ENCODE measurements at places on chromosomes 7 and 10.

GRCh38 chr10:103699611-103700435, 155.6 kb downstream of the SH3PXD2A start:
- DNase-seq = no peak

DNA sequence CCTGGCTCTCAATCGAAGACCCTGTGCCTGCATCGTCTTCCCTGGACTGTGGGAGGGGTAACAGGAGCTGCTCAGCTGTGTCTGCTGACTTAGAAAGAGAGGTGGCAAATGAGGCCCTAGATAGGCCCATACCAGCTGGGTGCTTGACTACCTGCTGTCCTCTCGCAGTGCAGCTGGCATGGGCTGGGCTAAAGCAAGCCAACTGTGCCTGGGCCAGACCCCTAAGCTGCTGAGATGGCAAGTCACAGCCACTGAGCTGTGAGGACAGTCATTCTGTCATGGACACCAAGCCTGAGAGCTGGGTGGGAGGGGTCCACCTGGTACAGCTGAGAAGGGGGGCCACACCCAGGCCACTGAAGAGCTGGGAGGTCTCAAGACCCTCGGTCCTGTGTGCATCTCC, 45.8 kb upstream of the AQP1 start:
- DNase-seq = no peak

DNA sequence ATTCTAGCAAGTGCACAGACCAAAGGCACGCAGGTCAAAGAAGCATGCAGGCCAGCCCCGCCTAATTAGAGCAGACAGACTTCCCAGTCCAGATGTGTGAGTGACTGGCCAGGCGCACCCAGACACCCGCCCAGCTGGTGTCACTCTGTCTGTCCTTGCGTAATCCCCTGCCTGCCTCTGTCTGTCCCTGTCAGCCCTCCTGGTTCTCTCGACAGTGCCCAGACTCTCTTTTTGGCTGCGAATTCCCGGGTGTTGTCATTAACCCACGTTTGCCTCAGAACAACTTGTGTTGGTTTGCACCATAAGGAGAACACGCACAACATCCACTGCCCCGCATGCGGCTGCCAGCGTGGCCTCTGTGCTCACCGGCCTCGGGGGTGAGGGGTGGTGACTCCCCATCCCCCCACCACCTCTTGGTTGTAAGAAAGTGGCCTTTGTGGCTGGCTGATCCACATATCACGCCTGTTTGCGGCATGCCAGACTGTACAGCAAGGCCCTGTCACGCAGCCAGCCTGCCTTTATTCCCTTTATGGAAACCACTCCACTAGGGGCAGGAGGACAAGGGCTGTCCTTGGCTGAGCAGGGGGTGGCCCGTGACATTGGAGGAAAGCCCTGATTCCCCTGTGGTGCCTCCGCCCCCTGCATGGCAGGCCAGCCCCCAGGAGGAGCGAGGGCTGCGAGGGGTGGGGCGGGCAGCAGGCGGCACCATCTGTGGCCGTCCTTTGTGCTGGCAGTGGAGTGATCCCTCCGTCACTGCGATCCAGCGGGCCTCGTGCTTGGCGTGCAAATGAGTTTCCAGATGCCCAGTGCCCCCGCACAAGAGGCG, 72.8 kb upstream of the PPIF start:
- no peak for DNase-seq

DNA sequence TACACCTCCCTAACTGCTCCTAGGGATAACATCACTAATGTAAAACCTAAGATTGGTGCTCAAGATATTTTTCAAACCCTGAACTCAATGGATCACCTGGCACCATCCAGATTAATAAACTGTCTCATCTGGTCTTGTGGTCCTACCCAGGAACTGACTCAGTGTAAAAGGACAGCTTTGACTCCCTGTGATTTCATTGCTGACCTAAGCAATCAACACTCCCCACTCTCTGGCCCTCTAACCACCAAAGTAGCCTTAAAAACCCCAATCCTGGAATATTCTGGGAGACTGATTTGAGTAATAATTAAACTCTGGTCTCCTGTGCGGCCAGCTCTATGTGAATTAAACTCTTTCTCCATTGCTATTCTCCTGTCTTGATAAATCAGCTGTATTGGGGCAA, 6.2 kb upstream of the USP54 start:
- no peak for DNase-seq

DNA sequence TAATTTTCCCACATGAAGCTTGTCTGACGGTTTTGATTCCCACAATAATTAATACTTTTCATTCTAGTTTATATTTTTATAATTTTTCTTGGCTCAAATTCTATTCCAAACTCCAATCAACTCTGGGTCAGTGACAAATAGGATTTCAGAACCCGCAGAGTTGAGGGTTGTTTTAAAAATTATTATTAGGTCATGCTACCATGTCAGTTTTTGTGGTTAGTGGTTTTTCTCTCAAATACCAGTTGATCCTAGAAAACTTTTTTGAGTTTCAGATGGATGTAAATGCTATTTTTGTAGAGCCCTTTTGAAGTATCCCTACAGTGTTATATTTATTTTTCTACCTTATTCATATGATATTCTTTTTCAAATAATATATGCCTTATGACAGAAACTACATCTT, 237.4 kb downstream of the SEMA3D start:
- no peak for DNase-seq

DNA sequence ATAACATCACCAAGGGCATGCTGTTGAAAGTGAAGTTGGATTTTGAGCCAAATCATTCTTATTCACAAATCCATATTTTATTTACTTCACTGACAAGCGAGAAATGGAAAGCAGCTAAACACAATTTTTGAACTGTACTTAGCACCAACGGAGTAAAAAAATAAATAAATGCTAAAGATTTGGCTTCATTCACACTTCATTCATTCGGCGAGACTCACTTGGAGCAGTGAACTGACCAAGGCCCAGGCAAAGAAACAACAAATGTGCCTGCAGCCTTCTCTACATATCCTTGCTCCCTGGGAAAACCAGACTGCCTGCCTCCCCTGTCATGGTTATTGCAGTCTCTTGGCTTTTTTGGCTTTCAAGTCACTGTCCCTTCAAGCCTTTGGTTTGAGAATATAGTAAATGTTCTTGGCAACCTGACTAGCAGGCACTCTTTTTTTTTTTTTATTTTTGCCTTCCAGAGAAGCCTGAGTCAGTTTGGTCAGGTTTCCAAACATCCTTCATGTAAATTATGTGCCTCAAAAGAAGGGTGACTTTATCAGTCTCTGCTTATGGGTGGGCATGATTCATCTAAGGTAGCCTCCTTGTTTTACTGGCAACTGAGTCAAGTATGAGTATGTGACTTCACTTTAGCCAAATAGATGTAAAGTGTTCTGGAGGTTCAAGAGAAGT, 177.6 kb upstream of the MEOX2 start:
- no peak for DNase-seq

DNA sequence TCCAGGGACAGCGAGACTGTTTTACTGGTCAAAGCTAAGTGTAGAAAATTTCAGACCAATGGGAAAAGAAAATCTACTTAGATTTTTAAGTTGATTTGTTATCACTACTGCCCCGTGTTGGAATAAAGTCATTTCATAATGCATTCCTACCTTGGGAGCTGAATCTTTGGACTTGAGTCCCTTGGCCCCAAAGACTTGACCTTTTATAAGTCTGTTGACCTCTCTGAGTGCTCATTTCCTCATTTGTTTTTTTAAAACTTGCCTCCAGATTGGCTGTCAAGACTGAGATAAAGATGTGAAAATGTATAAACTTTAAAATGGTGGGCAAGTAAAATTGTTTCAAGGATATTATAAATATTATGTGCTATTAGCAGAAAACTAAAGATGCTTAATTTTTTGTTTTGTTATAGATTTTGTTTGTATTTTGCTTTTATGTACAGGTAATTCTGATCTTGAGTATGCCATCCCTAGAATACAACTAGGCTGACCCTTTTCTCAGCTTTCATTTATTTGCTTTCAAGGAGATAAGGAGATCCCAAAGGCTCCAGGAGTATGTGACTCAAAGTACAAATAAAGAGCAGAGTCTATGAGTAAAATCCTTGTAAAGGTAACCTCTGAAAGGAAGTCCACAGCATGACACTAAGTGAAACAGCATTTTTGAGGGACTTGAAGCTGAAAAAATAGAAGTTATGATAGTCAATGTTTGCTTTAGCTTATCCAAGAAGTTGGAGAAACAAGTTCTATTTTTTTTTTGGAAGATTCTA, 54.6 kb downstream of the TMEM26 start:
- no peak for DNase-seq

- DNase-seq = no peak
These were observed 53.4 kb downstream of the PAPSS2 start for GRCh38 chr10:87712913-87713616.

DNA sequence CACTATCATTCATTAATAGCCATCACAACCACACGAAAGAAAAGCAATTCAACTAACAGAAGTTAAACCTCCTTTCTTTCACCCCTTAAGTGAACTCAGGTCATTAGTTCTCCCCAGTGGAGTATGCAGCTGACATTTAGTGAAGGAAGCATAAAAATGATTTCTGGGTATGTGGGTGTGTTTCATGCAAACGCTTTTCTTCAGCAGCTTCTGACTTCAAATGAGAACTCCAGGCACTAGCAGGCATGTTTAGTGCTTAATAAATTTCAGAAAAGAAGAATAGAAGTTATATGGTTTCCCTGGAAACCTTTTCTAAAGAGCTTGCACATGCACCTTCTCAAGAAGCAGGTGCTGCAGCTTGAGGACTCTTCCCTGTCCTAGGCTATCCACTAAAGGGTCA, 62.5 kb downstream of the PIK3CG start:
- no peak for DNase-seq

DNA sequence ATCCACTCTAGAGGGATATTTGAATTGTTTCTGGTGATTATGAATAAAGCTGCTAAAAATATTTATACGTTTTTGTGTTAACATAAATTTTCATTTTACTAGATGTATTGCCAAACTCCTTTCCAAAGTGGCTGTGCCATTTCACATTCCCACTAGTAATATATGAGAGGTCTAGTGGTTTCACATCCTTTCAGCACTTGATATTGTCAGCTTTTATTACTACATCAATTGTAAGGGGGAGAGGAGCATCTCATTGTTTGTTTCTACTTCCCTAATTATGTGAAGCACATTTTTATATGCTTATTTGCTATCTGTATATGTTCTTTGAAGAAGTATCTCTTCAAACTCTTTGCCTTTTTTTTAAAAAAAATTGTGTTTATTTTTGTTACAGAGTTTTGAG, 184.5 kb downstream of the ADK start:
- no peak for DNase-seq

GRCh38 chr10:1187855-1188557, 131.8 kb downstream of the WDR37 start:
- DNase-seq = no peak
